DMS79 (cell line): ENCODE measurements at places on chromosomes 5 and 9.

DNA sequence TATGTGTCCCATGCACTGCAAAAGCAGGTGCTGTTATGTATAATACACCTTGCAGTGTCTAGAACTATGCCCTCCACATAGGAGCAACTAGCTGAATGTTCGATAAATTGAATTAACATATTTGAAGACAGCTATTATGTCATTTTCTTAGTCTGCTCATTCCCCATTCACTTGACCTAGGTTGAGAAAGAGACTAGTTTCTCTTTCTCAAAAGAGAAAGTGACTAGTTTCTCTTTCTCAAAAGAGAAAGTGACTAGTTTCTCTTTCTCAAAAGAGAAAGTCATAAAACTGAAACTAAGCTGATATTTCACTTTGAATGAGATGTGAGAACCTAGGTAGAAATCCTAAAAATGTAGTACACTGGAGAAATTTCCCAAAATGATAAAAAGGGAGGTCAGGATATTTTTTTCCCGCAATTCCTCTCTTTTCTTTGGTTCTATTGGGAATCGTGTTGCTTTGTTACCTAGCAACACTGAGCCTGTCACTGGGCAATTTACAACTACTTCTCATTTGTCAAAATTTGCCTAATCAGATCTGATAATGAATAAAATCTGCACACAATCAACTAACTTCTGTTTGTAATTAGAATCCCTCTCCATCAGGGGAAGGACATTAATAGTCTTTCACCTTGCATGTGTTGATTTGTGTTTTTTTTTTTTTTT lies 132.0 kb upstream of the GRIA1 start:
- DNase-seq = no peak

- no peak for DNase-seq
Observed at GRCh38 chr5:173895401-173896165, 7.4 kb downstream of the CPEB4 start.

DNA sequence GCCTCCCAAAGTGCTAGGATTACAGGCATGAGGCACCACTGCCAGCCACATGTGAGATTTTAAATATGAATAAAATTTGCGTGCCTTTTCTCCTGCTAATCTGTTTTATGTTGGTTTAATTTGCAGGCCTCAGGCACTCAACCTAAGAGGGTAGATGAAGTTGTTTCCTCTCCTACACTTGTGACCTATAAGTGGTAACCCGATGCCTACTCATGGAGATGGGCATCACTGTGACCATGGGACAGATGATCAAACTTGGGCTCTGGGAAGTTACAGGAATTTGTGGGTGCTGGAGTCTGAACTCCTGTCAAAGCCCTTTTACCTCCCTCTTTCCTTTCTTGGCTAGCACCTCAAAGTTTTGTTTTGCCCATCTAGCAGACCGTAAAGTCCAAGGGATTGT lies 1.1 kb downstream of the SLC28A3 start:
- no peak for DNase-seq

- DNase-seq = no peak
Observed at GRCh38 chr5:60277941-60278340, 384.4 kb upstream of the PDE4D start.

DNA sequence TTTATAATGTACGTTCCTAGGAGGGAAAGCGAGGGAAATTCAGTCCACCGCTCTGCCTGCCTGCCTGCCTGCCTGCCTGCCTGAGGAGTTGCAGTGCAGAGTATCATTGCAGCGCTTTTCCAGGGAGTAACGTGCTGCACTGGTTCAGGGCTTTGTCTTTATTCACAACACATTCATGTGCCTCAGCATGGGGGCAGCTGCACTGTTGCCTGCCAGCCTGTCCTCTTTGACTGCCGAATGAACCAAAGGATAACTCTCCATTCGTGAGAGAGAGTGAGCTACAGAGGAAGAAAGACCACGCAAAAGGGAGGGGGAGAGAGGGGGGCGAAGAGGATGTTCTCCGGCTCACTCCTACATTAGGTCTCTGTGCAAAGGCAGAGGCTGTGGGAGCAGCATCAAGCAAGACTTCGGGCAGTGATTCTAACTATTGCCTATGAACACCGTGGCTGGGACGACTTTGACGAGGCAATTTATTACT lies 791.2 kb downstream of the MAT2B start:
- no peak for DNase-seq

DNA sequence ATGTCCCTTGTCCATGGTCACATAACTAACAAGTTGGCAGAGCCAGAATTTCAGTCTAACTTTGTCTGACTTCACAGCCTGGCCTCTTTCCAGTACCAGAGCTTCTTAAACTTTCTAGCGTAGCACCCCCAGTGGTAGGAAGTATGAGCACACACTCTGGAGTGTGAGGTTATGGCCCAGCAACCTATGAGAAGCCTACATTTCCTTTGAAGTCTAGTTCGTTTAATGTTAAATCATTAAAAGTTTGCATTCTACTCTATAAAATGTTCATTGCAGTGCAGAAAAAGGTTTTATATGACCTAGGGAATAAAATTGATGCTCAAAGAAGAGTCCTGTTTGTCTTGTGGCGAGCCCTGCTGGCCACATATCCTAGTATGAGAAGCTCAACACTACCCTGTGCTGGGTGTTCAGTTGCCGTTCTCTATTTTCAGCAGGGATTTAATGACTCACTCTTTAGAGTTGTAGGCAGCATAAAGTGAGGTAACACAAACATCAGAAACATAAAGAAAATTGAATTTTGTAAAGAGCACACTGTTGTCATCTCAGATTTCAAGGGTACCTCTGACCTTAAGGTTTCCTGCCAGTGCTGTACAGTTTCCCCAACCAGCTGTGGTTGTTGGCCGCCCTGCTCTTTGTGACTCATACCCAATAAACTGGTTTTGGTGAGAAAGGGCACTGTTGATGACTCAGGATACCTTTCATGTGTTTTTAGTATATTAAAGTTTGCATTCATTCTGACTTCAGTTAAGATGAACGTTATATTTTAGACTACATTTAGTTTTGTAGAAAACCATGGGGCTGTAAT lies 14.3 kb downstream of the MCCC2 start:
- no peak for DNase-seq

GRCh38 chr9:134063088-134063570 lies 4.7 kb downstream of the BRD3 start:
- DNase-seq = no peak

- no peak for DNase-seq
Observed at GRCh38 chr5:40679913-40680681, at the start of gene PTGER4. PTGER4 (plus strand) TSS chr5:40679915; CDS start chr5:40680994, 1,079 bp downstream.

DNA sequence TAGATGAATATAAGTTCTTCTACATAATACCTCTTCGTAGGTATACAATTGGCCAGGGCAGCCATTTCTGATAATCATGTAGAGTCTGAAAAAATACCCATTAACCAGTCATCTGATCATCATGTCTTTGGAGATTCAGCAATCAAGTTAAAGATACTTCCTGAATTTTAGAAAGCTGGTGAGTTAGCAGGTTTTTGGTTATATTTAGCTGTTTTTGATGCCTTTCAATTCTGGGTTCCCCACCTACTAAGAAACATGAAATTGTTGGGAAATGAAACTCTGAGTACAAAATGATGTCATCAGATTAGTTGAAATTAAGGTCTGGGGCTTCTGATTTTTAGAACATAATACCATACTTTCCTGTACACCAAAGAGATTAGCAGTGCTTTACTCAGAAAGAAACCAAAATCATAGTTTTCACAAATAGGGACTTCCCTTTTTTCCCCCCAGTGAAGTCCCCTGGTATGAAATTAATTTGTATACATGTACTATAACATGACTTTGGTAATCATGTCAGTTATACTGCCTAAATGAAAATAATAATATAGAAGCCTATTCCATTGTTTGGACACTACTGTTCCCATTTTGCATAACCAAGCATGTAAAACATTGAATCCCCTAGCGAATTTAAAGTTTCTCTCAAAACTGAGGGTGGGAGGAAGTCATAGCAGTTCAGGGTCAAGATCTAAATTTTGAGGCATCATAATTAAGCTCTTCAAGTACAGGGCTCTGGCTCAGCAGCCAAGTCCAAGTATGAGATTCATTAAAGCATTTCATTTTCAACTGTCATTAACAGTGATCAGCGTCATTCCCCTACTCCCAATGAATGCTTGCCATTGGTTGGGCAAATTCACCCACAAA lies 17.9 kb downstream of the PRLR start:
- DNase-seq = no peak

- no peak for DNase-seq
Observed at GRCh38 chr5:160462167-160462566, 40.5 kb downstream of the PTTG1 start.

GRCh38 chr5:52818360-52818759 lies 30.6 kb downstream of the ITGA1 start:
- no peak for DNase-seq

DNA sequence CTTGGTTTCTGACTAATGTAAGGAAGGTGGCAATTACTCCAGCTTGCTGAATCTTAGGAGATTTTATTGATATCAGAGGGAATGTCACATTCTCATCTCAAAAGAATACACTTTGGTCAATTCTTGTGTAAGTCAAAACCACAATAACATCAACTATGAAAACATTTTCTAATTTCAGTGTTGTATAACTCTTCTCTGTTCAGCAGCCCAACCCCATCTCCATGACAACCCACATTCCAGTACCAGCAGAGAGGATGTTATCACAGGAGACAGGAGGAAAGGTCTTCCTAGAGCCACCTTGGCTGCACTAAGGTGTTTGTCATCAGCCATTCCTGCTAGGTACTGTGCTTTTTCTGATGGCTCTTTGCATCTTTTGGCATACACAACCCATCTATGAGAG lies 529.1 kb upstream of the BRINP1 start:
- no peak for DNase-seq

DNA sequence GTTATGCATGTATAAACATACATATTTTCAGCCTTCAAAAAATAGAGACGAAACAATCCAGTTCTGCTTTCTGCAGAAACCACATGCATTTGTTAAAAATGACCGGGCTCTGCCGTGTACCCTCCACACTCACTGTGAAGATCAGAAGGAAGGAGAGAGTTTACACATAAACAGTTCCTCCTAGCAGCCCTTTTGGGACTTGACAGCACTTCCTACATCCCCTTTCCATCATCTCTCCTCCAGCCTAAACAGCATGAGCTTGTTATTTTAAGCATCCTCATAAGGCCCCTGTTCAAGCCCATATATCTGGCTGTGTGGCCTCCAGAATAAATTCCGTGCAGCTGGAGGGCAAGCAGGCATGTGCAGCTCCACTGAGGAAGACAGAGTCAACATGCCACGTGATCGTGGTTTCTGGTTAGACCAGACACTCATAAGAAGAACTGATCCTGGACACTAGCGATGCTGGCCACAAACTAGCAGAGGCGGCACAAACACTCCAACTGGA lies 42.2 kb downstream of the NIPAL4 start:
- DNase-seq = no peak

DNA sequence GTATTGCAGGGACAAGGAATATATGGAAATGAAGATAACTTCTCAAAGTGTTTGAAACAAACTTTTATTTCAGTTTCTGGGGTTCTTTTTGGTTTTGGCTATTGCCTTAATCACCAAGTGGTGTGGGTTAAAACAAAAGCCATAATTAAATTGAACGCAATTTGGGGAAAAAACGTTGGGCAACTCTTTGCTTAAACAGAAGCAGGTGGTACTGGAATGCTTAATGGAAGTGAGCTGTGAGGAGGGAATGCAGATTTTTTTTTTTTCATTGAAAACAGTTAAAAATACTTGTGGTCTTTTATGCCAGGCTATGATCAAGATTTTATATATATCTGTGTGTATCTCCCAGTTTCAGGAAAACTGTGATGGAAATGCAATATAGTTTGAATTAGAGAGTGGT lies 195.7 kb upstream of the TUT7 start:
- no peak for DNase-seq

DNA sequence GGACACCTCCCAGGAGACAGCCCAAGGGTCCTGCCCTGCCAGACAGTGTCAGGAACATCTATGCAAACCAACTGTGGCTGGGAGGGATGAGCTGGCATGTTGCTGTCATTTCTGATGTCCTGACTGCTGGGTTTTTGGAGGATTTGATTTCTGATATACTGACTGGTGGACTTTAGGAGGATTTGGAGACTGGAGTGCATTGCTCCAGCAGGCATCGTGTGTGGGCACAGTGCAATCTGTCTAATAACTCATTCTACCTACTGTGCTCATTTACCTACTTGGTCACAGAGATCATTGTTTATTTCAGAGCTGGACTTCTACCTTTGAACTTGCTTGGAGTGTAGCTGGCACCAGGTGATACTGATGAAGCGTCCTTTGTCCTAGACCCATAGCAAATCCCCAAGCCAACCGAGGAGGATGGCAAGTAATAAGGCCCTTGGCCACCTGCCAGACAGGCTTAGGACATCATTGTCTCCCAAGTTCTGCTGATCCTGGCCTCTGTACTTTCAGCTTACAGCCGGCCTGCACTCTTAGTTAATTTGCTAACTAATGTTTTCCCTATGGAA lies 124.3 kb upstream of the ICE1 start:
- no peak for DNase-seq

DNA sequence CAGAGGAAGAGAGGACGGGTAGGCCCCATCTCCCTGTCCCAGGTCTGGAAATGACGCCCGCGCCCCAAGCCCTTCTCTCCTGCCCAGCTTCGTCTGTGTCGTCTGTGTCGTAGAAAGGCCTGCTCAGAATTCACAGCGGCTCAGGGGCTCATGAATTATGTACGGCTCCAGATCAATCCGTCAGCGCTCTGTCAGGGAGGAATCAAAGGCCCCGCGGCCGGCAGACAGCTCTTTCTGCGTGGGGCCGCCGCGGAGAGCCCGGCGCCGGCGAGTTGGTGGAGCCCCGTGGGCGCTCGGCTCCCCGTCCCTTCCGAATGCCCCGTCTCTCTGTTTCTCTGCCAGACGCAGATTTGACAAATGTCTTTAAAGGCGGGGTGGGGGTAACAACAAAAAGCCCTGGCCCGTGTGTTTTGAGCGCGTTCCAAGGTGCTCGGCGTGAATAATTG lies 83.8 kb upstream of the RAPGEF1 start:
- DNase-seq = no peak

GRCh38 chr9:136798708-136799078 lies 2.6 kb downstream of the CCDC183 start:
- DNase-seq = no peak

- DNase-seq = no peak
Observed at GRCh38 chr5:52814352-52815148, 26.8 kb downstream of the ITGA1 start.

DNA sequence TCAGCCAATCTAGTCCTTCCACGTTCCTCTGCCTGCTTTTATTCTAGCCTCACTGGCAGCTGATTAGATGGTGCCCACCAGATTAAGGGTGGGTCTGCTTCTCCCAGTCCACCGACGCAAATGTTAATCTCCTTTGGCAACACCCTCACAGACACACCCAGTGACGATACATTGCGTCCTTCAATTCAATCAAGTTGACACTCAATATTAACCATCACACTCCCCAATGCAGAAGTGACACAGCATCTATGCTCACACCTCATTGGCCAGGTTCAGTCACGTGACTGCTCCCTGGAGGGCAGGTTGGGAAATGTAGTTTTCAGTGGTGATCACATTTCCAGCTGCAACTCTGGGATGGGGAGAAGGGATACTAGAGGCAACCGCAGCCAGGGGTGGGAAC lies 13.0 kb downstream of the SUSD3 start:
- DNase-seq = no peak

- DNase-seq = no peak
Observed at GRCh38 chr5:142640316-142641005, 45.4 kb downstream of the FGF1 start.
